Activated CD4-positive, CD25-positive, alpha-beta regulatory T cell treated with anti-CD3 and anti-CD28 coated beads, Interleukin-2, amount 50 U/mL, for 16 hours (primary cell): ENCODE measurements at places on chromosomes 1 and 21.

GRCh38 chr1:77065693-77066342 is 153.4 kb downstream of the PIGK start:
- no peak for DNase-seq

DNA sequence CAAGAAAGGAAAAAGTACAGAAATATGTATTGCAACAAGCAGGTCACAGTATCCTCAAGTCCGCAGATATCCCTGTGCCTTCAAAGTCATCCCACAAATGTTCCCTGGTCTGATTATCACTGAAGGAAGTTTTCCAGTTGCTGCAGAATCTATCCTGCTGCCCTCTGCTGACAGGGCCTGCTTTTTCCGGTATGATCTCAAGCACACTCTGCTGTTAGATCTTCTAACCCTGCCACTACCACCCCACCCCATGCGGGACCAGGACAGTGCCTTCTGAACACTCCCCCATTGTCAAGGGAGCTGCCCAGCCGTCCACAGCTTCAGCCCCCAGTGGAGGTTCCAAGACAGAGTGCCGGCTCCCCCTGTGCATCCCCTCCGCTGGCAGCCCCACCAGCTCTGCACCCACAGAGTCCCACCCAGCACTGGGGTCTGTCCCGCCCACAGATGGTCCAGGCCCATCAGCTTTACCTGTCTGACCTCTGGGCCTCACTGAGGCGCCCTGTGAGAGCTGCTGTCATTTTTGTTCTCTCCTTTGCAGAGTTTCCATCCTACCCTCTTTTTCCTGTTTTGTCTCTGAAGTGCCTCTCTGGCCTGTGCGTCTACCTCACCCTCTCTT is 27.9 kb downstream of the FAM163A start:
- no peak for DNase-seq

- DNase-seq, result no peak
Observed at GRCh38 chr1:35958558-35958957, 27.7 kb downstream of the AGO3 start.

DNA sequence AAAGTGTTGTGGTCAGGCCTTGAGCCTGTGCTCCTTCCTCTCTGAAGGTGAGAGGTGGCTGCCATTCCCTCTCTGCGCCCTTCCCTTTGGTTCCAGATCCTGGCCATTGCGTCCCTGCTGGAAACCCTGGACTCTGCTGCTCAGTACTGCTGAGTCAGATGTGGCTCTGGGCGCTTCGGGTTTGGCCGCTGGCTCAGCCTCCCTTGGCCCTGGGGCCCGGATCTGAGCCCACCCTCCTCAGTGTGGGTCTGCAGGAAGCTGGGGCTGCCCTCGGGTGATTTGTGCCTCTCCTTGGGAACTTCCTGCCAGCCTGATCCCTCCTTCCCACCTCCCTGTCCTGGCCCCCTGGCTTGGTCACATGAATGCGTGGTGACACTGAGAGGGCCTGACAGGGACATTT is 32.2 kb downstream of the QSOX1 start:
- DNase-seq, result no peak

GRCh38 chr1:156052862-156053767 is 483 bp downstream of the UBQLN4 start:
- peak; percentile 39 for DNase-seq

GRCh38 chr21:31945546-31945945 is 72.7 kb downstream of the HUNK start:
- DNase-seq, result no peak

DNA sequence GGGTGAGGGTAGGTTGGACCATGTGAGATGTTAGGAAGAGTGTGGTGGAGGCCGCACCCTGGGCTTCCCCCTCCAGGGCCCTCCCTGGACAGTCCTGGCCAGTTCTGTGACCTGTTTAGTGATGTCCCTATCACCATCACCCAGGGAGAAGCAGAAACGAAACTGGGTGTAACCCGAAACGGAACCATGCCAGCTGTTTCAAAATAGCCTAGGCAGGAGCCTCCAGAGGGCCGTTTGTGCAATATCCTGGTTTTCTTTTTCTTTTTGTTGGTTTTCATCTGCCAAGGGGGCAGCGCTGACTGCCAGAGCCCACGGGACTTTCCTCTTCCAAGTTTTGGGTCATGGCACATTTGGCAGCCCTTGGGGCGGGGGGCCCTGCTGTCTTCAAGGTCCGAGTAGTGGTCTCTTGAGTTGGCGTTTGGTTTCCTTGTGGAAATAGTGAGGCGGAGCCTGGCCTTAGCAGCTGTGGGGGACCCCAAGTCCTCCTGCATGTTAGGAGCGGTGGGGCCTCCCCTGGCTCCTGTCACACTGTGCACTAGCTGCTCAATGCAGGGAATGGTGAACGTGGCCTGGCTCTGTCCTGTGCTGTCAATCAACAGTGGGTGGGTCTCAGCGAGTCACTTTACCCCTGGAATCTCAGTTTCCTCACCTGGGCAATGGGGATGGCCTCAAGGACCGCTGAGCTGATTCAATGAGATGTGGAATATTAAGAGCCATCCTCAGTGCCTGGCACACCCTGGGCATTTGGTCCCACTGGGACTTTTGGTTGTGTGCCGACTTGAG is 90.7 kb downstream of the ARHGEF10L start:
- DNase-seq, result no peak

GRCh38 chr1:245585252-245585959 is 430.6 kb downstream of the KIF26B start:
- DNase-seq, result no peak

GRCh38 chr1:36115931-36116330 is 9.1 kb downstream of the COL8A2 start:
- no peak for DNase-seq

GRCh38 chr1:21517660-21518480 is 8.6 kb downstream of the ALPL start:
- DNase-seq, result no peak

GRCh38 chr1:209383907-209384709 is 199.4 kb upstream of the CAMK1G start:
- DNase-seq, result no peak

DNA sequence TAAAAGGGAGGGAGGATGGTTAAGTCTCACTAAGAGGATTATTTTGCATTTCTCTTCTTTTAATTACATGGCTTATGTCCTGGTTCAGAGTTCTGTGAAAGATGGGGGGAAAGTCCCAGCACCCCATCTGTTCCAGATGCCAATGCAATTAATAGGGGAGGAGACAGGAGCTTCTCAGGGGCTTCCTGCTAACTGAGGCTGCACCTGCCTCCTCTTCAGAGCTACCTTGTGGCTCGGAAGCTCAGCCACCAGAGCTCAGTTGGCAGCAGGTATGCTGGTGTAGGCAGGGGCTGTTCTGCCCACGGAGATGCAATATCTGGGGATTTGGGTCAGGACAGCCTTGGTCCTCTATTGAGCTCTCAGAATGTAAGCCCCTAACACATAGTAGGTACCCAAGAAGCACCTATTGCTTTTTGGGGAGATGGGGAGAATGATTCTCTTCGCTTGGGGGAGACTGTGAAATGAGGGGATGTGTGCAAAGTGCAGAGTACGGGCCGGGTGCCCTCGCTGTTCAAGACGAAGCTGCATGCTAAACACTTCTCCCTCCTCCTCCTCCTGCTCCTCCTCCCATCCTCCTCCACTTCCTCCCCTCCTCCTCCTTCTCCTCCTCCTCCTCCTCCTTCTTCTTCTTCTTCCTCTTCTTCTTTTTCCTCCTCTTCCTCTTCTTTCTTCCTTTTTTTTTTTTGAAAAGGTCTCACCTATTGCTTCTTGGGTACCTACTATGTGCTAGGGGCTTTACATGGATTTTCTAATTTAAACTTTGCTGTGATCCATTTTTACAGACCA is 279.0 kb downstream of the PTPRU start:
- DNase-seq, result no peak

GRCh38 chr1:97042551-97042950 is 321.0 kb downstream of the PTBP2 start:
- DNase-seq, result no peak

DNA sequence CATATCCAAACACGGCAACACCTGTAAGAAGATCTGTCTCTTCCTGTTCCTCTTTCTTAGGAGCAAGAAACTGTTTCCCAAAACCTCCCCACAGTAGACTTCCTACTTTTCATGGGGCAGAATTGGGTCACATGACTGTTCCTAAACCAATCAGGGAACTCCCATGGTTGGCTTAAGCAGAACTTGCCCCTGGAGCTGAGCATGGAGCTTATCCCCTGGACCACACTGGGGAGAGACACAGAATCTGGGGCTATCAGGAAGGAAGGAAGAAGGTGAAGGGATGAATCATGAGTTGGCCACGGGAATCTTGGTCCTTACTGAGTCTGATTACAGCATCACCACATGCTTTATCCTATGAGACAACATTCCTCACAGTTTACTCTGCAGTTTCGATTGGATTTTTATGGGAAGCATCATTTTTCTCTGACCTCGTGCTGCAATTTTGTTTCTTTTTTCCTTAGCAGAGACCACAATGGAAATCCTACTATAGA is 81.8 kb downstream of the CDC7 start:
- DNase-seq, result no peak

DNA sequence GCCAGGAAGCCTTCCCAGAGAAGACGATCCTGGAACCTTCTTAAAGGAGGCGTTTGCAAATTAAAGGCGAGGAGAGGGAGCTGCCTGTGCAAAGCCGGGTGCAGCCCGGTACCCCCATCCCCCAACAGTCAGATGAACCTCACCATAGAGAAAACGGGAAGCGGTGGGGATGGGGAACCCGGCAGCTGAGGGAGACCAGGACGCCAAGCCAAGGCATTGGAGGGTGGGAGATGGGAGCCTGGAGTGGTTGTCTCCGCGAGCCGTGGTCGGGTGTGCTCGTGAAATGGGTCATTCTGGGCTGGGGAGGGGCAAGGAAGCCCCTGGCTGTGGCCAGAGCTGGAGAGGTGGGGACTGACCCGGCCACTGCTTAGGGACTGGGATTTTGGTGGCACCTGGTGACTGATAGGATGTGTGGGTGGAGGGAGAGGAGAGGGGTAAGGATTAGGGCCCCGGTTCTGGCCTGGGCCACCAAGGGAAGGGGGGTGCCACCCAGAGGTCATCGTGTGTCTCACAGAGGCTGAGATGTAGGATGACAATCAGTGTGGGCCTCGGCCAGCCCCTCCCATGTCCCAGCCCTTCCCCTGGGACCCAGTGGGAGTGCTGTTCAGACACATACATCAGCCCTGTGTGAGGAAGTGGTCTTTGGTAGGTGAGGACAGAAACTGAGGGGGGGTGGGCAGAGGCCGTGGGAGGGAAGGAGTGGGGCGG is 676 bp upstream of the PADI2 start:
- DNase-seq, result no peak

GRCh38 chr1:187054862-187055757 is 226.4 kb downstream of the PLA2G4A start:
- no peak for DNase-seq

GRCh38 chr1:46643368-46643775 is 24.8 kb downstream of the ATPAF1 start:
- no peak for DNase-seq

- DNase-seq, result no peak
Observed at GRCh38 chr1:192916021-192916420, 107.2 kb downstream of the RGS2 start.

DNA sequence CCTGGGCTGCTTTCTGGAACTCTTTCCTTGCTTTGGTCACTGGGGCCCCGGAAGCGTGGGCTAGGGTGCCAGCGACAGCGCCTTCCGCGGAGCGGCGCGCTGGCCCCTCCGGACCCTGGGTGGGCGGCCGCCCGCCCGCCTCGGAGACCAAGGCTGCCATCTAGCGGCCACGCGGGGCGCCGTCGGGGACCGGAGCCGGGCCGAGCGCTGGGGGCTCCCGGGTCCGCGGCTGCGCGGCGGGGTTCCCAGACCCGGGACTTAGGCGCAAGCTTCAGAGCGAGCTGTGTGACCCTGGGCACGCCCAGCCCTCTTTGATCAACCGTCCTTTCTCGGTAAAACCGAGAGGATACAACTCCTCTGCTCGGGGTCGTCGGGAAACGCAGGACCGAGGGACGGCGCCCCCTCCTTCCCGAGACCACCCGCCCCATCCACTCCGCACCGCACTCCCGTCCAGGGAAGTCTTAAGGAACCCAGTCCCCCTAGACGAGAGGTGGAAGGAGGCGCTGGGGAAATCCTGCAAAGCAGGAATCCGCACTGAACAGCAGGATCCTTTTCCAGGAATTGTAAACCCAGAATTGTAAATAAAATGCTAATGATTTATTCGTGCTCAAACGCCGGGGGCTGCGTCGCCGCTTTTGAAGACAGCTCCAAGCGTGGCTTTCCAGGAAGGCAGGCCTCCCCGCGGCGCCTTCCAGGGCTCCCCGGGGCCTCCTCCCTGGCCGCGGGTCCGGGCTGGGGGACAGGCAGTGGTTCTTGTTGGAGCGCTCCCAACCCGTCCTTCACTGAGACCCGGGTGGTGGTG is 41.2 kb downstream of the RRAGC start:
- DNase-seq, result no peak

- DNase-seq, result no peak
Observed at GRCh38 chr1:20229171-20229570, 42.9 kb upstream of the PLA2G2C start.

- DNase-seq, result no peak
Observed at GRCh38 chr1:17629460-17629859, 90.0 kb downstream of the ARHGEF10L start.

DNA sequence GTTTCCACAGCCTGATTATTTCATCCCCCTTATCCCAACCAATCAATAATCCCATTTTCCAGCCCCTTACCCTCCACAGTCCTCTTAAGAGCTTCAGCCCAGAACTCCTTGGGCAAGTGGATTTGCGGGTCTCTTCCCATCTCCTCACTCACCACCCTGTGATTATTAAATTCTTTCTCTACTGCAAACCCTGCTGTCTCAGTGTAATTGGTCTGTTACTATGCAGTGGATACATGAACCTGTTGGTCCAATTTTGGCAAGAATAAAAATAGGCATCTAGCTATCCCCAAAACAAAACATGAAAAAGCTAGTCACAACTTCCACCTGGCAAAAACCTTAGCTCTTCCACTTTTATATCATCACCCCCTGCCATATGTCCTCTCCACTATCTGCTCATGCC is 36.2 kb upstream of the TNFSF4 start:
- DNase-seq, result no peak

GRCh38 chr21:46424621-46425020 is 34.1 kb upstream of the DIP2A start:
- no peak for DNase-seq

DNA sequence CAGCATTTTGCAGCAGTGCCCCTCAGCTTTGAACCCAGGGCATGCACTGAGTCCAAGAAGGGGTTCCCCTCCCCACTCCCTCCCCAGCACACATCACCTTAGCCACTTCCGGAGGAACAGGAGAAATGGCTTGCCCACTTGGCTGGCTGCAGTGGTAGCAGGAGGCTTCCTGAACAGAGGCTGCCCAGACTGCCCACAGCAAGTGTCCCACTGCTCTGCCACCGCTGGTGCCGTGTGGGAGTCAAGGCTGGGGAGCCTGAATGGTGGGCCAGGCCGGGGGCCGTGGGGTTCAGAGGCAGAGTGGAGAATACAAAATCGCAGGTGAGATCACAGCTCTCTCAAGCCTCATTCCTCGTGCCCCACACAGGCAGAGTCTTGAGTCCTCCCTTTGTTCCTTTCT is 34.5 kb downstream of the CD247 start:
- DNase-seq, result no peak
